IMR-90 (cell line): ENCODE measurements at places on chromosomes 11 and 22.
A peak's percentile ranks its signal among the peaks of the same experiment; 100 is the strongest.

DNA sequence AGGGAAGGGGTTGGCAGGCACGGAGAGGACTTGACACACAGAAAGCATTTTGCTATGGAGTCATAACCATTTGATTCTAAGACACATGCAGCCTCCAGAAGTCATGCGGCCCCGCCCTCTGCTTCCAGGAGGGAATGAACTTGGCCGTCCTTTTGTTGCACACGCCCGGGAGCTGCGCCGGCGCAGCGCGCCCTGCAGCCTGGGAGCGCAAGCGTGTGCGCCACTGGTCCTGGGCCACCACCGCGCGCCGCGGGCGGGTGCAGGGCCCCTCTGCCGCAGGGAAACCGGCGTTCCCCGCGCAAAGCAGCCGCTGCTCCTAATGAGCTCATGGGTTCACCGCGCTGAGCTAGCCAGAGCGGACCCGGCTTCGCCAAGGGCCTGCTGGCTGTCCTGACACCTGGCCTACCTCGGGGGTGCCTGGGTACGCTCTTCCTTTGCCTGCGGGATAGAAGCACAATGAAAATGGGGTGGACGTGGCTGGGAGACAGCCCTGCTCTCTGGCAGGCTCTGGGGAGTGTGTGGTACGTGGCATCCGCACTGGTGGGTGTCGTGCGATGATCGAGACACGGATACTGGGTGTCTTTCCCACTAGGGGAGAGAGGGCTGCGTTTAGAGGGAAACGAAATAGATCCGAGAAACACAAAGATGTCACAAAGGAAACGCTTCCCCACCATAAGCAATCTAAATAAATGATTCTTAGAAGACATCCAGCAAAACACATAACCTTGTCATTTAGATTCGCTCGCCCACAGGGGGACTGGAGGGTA lies 669 bp downstream of the MICAL3 start:
- H3K4me1 ChIP-seq, result peaks cover 2% of the 10 kb centered on the region; the same call in 1 of the 2 replicates
- H3K27ac ChIP-seq, result peak overlapping the region; percentile 21; the same call in 1 of the 2 replicates
- peak; percentile 85 for DNase-seq
- no peaks in the 10 kb centered on the region for H3K36me3 ChIP-seq
- peak overlapping the region; percentile 52 for H3K4me3 ChIP-seq
- no peaks in the 10 kb centered on the region for H3K27me3 ChIP-seq

DNA sequence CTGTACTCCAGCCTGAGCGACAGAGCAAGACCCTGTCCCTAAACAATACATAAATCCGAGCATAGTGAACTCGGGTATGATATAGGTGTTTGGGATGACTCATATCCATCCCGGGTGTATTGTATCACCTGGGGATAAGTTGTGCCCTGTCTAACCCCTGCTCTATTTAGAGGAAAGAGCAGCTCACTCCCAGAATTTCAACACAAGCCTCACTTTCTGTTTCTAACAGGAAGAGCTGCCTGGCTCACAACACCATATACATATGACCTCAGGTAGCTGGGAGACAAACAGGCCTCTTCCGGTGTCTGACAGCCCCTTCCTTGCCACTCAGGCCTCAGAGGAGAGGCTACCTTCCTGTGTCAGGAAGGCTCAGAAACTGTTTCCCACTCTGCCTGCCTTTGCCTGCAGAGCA lies 9.9 kb upstream of the MICALL1 start:
- H3K36me3 ChIP-seq, result peaks cover 6% of the 10 kb centered on the region; the same call in 1 of the 2 replicates
- no peaks in the 10 kb centered on the region for H3K27me3 ChIP-seq
- peaks cover 24% of the 10 kb centered on the region for H3K4me1 ChIP-seq
- H3K4me3 ChIP-seq, result no peak overlapping the region
- DNase-seq, result peak; percentile 33
- no peak overlapping the region for H3K27ac ChIP-seq

- no peak overlapping the region for H3K4me3 ChIP-seq
- DNase-seq, result peak; percentile 37
- H3K27me3 ChIP-seq, result peaks cover 42% of the 10 kb centered on the region
- H3K4me1 ChIP-seq, result no peaks in the 10 kb centered on the region
- no peak overlapping the region for H3K27ac ChIP-seq
Measured at GRCh38 chr22:37077802-37078448, 26.4 kb downstream of the KCTD17 start.

DNA sequence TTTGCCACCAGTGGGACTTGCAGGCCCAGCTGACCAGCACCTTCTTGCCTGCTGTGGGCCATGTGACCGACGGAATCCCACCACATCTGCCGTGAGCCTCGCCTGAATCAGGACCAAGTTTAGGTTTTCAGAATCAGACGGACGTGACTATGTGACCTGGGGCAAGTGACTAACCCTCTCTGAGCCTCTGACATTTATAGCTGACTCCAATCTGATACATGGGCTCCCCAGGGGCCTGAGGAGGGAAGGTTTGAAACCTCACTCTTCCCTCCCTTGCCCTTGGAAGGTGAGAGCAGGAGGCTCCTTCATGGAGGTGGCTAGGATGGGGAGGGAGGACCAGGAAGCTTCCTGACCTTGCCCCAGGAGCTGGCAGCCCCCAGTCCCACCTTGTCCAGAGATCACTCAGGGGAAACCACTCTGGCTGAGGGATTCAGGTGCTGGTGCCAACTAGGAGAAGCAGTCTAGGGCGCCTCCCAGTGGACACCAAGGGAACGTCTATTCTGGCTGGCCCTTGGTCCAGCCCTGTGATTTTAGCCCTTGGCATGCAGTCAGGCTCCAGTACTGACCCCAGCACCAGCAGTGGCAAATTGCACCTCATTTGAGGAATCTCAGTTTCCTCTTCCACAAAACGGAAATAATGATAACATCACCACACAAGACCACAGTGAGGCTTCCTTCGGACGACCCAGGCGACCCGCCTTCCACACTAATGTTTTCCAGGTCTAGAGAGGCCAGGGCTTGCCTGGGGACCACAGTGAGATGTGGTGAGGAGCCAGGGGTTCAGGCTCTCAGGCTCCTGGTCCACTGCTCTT lies 47.2 kb upstream of the SYT7 start:
- DNase-seq, result peak; percentile 73
- H3K27me3 ChIP-seq, result peaks cover 12% of the 10 kb centered on the region
- no peaks in the 10 kb centered on the region for H3K36me3 ChIP-seq
- no peak overlapping the region for H3K27ac ChIP-seq
- H3K4me3 ChIP-seq, result no peak overlapping the region

GRCh38 chr11:94749369-94749768 lies 18.8 kb upstream of the AMOTL1 start:
- DNase-seq, result no peak
- H3K27me3 ChIP-seq, result no peaks in the 10 kb centered on the region
- H3K36me3 ChIP-seq, result no peaks in the 10 kb centered on the region
- H3K4me1 ChIP-seq, result peaks cover 15% of the 10 kb centered on the region
- H3K27ac ChIP-seq, result no peak overlapping the region
- H3K4me3 ChIP-seq, result no peak overlapping the region

DNA sequence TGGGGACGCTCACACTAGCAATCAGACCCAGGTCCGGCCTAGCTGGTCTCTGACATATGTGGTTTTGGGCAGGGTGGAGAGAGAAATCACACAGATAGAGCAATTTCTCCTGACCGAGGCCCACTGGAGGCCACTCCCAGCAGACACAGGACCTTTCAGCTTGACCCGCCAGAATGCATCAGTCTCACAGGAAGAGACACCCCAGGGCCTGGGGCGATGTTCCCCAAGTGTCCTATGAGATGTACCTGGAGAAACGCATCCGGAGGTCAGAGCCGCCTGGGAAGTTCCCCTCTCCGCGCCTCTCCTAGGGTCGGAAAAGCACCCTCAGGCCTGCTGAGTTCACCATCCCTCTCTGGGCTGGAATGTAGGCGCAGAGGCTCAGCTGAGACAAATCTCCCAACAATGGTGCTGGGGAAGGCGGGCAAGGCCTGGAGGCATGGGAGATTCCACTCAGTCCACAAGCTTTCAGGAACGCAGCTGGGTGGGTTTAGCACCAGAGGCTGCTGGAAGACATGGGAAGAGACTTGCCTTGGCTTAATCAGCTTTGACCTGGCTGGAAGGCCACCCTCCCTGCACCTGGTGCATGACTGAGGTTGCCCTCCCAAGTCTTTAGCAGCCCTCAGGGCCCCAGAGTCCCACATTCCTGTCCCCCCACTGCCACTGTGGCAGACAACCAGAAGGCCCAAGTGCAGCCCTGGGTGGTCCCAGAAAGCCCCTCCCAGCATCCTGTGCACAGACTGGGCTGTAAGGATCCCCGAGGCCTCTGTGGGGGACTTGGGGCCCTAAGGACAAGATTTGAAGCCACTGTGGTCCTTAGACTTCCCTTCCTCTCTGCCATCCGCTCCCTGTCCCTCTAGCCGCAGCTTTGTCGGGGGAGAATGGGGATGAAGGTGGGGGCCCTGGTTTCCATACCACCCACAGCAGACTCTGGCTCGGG lies 57.5 kb downstream of the RTL6 start:
- no peak overlapping the region for H3K27ac ChIP-seq
- H3K36me3 ChIP-seq, result no peaks in the 10 kb centered on the region
- no peak overlapping the region for H3K4me3 ChIP-seq
- H3K4me1 ChIP-seq, result peaks cover 4% of the 10 kb centered on the region; the same call in 1 of the 2 replicates
- H3K27me3 ChIP-seq, result no peaks in the 10 kb centered on the region
